Retina (tissue), 1 donor: ENCODE measurements at places on chromosomes 16 and 17.

DNA sequence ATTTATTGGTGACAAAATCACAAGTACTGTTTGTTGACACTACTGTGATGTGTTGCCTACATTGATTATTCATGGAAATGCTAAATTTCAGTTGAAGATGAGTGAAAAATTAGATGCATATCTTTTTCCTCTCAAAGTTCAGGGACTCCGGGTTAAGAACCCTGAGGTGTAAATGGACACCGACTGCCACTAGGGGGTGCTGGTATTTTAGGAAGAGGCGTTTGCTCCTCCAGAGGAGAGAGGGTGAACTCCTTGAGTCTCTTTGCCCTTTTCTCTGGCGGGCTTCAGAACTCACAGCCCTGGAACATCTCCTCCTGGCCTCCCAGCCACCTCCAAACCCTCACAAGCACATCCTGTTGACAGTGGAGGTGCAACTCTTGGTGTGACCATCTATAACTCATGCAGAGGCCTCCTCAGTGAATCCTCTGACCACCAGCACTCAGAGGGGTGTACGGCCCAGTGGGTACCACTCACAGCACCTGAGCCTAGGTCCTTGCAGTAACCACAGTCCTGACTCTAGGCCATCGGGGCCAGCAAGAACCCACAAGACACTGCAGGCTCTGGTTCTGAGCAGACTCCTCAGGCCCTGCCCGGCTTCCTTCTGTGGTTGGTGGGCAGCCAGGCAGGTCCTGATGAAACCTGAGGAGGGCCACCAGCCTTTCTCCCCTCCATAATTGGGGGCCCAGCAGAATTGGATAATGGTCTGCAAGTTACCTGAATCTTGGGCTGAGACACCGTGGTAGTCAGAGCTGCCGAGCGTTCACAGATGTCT lies 26.2 kb upstream of the PIK3R5 start:
- DNase-seq: peak; percentile 46

GRCh38 chr16:54579106-54579728 lies 292.6 kb upstream of the IRX3 start:
- no peak for DNase-seq

DNA sequence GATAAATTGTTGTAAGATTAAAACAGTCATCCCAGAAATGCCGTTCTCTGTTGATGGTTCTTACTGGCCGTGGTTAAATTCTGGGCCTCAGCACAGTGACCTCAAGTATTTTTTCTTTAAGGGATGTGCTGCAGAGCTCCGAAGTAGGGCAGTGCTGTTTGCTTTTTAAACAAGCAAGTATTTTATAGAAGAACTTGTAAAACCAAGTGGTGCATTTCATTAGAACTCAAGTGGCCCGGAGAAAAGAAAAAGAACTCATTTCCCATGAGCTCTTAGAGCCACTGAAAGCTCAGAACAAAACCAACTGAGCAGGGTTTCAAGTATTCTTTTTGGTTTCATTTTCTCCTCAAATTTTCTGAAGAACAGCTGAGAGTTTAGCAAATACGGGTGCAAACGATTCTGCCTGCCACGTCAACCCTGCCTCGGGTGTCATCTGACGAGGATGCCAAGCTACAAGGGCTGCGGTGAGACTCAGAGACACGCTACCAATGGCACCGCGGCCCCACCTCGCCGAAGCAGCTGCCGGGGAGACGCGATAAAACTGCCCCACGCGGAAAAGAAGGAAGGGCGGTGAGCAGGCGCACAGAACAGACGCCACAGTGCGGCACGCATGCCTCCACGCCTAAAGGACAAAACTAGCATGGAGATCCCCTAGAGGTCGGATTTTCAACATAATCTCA lies 6.3 kb downstream of the LMF1 start:
- no peak for DNase-seq

DNA sequence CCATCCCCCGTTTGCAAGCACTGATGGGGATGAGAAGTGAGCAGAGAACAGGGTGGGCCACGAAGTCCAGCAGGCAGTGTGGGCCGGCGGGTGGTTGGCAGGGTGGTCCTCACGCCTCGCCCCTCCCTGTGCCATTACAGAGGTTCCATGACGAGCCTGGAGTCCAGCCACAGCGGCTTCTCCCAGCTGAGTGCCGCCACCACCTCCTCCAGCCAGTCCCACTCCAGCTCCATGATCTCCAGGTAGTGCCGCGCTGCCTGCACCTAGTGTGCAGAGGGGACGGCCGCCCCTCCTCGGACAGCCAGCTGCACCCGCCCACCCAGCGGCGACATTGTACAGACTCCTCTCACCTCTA lies 73.0 kb downstream of the SEC14L1 start:
- DNase-seq: no peak

DNA sequence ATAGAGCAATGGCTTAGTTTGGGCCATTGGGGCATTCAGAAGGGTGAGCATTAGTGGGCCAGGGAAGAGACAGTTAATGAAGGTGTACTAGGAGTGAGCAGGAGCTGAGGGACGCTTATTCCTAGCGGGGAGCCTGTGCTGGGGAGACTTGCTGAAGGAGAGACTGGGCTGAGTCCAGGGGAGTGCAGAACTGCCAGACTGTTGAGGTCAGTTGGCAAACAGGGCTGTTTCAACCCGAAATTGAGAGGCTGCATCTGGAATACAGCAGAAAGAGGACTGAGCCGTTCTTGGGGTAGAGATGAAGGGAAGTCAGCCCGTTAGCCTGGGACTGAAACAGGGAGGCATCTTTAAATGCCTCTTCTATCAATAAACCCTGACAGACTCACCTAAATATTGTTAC lies 33.2 kb downstream of the MAP2K6 start:
- DNase-seq: no peak

GRCh38 chr17:80782536-80783427 lies 208.9 kb upstream of the CHMP6 start:
- DNase-seq: no peak

DNA sequence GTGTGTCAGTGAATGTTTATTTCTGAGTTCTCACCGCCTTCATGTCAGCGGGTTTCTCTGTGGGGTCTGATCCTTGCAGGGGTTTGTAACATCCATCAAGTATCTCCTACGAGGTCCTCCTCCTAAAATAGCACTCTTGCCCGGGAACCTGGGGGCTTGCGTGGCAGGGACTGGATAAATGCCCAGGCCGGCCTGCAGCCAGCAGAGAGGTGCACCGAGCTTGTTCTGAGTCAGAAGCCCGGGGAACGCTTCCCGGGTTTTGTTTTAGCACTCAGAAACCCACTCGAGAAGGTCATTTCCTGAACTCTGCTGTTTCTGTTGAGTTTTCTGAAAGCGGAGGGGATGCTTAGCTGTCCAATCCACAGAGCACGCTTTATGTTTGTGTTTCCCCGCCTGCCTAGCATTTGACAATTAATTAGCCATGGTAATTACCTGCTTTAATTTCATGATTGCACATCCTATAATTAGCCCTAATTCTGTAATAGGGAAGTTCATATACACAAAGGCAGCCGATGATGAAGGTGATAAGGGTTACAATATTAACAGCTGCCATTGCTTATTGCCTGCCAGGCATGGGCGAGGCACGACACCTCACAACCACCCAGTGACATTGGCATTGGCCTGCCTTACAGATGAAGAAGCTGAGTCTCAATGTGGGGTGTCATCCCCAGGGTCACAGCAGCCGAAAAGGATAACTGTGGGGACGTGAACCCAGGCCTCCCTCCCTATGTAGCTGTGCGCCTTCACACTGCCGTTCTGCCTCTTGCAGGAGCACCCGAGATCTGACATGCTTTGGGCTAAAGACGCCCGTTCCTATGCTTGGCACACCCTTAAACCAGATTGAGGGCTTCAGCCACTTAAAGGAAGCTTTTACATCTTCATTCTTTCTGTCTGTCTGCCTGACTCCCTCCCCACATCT lies 333.1 kb downstream of the CPPED1 start:
- no peak for DNase-seq

DNA sequence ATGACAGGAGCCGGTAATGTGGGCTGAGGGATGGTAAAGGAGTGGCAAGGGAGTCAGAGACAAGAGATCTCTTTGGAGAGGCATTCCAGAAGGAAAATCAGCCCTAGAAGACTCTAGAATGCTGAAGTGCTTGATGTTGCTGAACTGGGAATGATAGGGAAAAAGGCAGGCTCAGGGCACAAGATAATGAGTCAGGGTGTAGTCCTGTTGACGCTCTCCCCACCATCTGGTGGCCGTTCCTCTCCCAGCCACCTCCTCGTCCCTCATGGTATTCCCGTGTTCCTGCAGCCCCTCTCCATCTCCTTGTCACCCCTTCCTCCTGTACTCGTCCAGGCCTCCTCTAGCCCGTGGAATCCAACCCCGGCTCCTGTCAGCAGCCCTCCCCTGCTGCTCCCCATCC lies 11.1 kb upstream of the ALDOA start:
- no peak for DNase-seq

- peak; percentile 61 for DNase-seq
These were observed 107.0 kb downstream of the ANKRD11 start for GRCh38 chr16:89383095-89384003.

DNA sequence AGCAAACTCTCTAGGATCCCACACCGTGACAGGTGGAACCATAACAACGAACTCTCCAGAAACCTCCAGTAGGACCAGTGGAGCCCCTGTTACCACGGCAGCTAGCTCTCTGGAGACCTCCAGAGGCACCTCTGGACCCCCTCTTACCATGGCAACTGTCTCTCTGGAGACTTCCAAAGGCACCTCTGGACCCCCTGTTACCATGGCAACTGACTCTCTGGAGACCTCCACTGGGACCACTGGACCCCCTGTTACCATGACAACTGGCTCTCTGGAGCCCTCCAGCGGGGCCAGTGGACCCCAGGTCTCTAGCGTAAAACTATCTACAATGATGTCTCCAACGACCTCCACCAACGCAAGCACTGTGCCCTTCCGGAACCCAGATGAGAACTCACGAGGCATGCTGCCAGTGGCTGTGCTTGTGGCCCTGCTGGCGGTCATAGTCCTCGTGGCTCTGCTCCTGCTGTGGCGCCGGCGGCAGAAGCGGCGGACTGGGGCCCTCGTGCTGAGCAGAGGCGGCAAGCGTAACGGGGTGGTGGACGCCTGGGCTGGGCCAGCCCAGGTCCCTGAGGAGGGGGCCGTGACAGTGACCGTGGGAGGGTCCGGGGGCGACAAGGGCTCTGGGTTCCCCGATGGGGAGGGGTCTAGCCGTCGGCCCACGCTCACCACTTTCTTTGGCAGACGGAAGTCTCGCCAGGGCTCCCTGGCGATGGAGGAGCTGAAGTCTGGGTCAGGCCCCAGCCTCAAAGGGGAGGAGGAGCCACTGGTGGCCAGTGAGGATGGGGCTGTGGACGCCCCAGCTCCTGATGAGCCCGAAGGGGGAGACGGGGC lies 1.3 kb downstream of the SPN start:
- no peak for DNase-seq

- no peak for DNase-seq
These were observed 2.7 kb downstream of the N4BP1 start for GRCh38 chr16:48607056-48607825.

GRCh38 chr17:57350266-57350665 lies 93.9 kb downstream of the MSI2 start:
- DNase-seq: no peak

DNA sequence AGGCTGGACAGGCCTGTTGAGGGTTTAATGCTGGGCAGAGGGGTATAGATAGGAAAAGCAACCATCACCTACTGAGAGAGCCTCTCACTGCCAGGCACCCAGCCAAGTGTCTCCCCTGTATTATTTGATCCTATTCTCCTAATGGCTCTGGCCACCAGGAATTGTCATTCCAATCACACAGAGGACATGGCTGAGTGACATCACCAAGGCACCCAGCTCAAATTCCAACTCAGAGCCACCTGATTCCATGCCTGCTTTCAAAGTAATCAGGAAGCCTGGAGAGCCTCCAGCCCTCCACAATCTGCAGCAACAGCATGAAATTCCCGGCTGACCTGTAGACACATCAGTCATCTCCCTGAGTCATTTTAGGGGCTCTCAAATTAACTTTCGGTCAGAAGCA lies 368.9 kb upstream of the C16orf82 start:
- DNase-seq: no peak

GRCh38 chr17:69764146-69764545 lies 310.9 kb upstream of the KCNJ16 start:
- DNase-seq: no peak

DNA sequence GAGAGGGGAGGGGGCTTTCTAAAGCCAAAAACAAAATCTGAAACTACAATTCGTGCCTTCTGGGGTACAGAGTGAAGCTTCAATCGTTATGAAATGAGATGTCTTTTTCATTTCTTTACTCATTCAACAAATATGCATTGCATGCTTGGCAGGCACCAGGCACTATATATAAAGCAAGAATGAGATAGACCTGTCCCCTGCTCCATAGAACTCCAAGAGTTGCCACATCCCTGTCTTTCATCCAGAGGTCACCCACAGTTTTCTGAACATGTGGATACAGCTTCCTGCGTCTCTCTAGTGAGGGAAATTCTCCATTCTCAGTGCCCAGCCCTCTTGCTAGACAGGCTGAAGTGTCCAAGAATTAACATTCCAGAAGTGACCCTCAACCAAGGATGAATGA lies 343.2 kb upstream of the MAF start:
- no peak for DNase-seq

DNA sequence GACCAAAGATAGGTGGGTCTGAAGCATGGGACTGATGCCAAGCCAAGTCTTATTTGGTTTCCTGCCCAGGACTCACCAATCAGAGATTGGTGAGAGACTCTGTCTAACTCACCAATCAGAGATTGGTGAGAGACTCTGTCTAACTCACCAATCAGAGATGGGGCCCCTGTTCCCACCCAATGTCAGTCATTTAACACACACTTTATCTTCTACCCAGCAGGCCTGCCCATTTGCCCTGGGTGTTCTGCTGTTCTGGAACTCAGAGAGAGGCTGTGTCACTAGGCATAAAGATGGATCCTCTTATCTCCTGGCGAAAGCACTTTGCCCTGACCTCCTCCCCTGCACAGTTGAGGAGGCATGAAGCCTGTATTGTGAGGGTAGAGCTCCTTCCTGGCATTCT lies 5.4 kb upstream of the RHOT1 start:
- no peak for DNase-seq

- DNase-seq: no peak
These were observed 18.0 kb downstream of the CTRB2 start for GRCh38 chr16:75188832-75189477.

DNA sequence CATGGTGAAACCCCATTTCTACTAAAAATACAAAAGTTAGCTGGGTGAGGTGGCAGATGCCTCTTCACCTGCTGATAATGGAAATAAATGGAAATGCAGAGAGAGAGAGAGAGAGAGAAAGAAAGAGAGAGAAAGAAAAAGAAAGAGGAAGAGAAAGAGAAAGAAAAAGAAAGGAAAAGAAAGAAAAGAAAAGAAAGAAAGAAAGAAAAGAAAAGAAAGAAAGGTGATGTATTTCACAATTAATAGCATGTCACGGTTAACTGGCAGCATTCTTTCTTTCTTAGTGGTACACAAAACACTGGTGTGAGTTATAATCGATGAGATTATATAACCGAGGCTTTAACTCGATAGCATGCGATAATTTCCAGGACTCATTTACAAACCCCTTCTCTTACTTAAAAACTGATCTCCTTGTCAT lies 3.2 kb downstream of the ACOX1 start:
- no peak for DNase-seq

- DNase-seq: no peak
These were observed 7.4 kb upstream of the GOSR2 start for GRCh38 chr17:46915596-46915995.

DNA sequence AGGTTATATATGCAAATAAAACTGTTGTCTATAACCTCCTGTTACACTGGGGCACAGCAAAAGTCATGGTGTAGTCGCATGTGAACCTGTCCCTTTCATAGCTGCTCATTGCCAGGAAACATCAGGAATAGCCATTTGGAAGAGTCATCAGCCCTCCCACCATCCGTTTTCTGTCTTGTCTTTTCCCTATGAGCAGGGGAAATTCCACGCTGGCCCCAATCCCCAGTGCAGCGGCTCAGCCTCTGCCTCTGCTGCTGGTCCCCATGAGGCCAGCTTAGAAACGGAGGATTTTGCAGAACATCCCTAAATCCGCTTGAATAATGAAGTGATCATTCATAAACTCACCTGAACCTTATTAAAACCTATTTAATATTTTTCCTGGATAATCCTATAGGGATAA lies 10.5 kb downstream of the MAPT start:
- DNase-seq: no peak
